ENCODE measurements at places on chromosomes 1 and 21. TPM values are rescaled to one million over a fixed set of nuclear protein-coding genes. Genes with fewer than 3 reads are reported as not detected.

KIF21B gene
- total RNA-seq: 2.6 TPM

VWA5B1 gene
- not detected for total RNA-seq

AADACL4 gene
- not detected for total RNA-seq

CFHR3 gene
- 0.20 TPM for total RNA-seq

MYBPH gene
- not detected for total RNA-seq

SFN gene
- total RNA-seq: 584 TPM

CADM3 gene
- 0.08 TPM for total RNA-seq

PRPF38A gene
- 16.9 TPM for total RNA-seq

LENEP gene
- total RNA-seq: not detected

RIPK4 gene
- 23.2 TPM for total RNA-seq

FTCD gene
- not detected for total RNA-seq

CA14 gene
- not detected for total RNA-seq

LY9 gene
- 0.22 TPM for total RNA-seq

LCE2A gene
- not detected for total RNA-seq

TEDDM1 gene
- total RNA-seq: not detected

PTGER3 gene
- not detected for total RNA-seq

TINAGL1 gene
- 0.51 TPM for total RNA-seq

UBXN10 gene
- total RNA-seq: not detected

S100A7 gene
- total RNA-seq: not detected

C2CD4D gene
- total RNA-seq: not detected

CNTN2 gene
- not detected for total RNA-seq

TFF2 gene
- not detected for total RNA-seq

SAMSN1 gene
- total RNA-seq: not detected
